ENCODE measurements at places on chromosomes 1 and 21.

DNA sequence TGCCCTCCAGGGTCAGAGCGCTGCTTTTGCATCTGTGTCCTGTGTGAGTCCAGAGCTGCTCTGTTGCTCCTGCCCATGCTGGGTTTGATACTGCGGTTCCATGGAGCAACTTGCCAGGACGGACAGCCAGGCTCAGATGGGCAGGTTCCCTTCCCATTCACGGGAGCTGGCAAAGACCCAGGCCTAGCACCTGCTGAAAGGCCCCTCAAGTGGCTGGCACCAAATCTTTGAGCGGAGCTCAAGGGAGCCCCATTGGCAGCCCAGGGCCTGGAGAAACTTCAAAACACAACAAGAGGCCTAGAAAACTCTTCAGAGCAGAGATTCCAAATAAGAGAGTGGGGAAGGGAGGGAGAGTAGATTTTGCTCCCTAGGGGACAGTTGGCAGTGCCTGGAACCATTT is 97.2 kb downstream of the ACTL8 start:
- DNase-seq: no peak

GRCh38 chr21:15060543-15061175 is 4.1 kb downstream of the NRIP1 start:
- DNase-seq: no peak

GRCh38 chr1:206649261-206649921 is 14.1 kb downstream of the DYRK3 start:
- DNase-seq: no peak

GRCh38 chr1:198359024-198359653 is 181.3 kb downstream of the ATP6V1G3 start:
- no peak for DNase-seq

DNA sequence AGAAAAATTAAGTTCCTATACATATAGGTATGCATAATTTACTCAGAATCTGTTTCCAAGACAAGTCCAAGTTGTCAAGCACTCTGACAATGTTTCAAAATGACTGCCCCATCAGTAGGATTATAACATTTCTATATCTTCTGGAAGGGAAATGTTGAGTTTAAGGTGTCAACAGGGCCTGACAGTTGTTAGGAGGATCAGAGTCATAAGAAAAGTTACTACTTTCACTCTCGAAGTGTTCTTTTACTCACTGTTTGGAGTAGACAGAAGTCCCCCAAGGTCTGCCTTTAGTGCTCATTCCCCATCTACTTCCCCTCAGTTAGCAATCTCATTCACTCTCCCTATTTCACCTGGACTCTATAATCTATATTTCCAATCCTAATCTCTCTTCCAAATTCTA is 20.6 kb upstream of the MAGI3 start:
- DNase-seq: no peak
